ENCODE measurements at places on chromosomes 3 and 15.

DNA sequence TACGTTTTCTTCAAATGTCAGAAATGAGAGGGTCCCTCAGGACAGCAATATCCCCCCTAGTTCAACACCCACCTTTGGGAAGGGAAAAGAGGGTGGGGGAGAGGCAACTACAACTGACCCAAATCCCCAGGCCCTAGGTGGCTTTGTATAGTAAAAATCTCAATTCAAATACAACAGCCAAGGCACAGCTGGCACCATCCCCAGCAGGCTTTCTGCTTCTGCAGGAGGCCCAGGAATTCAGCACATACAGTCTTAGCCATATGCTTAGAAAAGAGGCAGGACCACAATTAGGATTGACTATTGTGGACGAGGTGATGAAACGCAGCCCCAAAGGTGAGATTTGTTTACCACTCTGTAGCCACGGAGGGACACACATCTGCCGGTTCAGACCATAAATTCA, 15.8 kb downstream of the NR2E3 start:
- DNase-seq, result no peak

DNA sequence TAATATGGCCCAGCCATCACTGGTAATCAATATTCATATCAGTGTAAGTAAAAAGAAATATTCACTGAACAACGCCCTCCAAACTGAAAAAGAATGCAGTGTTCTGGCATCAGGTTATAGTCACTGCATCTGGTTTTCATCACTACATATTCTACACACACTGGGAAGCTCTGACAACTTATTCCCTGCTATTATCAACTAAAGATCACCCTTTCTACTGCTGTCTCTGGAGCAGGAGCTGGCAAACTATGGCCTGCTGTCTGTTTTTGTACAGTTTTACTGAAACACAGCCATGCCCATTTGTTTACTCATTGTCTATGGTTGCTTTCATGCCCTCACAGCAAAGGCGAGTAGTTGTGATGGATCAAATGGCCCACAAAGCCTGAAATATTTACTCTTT, 35.3 kb downstream of the TUBGCP4 start:
- DNase-seq, result no peak

- DNase-seq, result no peak
Measured at GRCh38 chr3:134846911-134847317, 51.9 kb downstream of the EPHB1 start.

DNA sequence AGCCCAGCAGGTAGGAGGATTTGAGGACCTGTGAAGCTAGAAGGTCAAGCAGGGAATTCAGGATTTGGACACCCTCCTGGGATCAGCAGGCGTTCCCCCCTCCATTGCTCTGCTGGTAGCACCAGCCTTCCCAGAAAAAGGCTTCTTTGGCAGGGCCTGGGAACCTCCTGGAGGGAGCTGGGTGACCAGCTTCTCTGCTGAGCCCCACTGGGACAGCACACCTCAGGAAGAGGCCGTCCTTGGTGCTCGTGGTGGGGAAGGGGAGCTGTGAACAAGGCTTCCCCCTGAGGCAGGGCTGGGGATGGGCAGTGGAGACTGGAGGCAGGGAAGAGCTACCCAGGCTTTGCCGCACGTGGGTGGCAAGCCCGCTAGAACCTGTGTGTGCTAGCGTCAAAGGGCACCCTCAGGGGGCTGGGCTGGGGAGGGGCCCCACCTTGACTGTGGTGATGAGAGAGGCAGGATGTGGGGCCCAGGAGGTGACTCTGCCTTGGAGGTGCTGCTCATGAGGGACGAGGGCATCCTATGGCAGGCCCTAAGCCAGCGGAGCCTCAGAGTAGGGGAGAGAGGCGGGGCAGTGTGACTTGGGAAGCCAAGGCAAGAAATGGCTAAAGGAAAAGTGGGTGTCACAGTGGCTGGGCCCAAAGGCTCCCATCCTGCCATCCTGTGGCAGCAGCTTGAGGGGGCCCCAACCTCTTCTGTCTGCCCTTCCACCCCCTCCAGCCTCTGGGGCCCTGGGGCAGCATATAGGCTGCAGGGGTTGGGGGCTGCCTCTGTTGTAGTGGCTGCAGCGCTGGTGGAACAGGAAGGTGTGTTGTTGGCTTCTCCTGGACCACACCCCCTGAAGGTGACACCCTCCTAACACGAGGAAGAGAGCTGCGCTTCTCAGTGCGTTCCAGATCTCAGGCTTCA, 20.7 kb downstream of the KLF13 start:
- no peak for DNase-seq

- DNase-seq, result no peak
Measured at GRCh38 chr3:14922863-14923262, 24.5 kb upstream of the NR2C2 start.

- peak; percentile 13 for DNase-seq
Measured at GRCh38 chr15:37019479-37020433, 80.6 kb downstream of the MEIS2 start.

- DNase-seq, result no peak
Measured at GRCh38 chr3:37905987-37906674, 44.5 kb downstream of the CTDSPL start.

DNA sequence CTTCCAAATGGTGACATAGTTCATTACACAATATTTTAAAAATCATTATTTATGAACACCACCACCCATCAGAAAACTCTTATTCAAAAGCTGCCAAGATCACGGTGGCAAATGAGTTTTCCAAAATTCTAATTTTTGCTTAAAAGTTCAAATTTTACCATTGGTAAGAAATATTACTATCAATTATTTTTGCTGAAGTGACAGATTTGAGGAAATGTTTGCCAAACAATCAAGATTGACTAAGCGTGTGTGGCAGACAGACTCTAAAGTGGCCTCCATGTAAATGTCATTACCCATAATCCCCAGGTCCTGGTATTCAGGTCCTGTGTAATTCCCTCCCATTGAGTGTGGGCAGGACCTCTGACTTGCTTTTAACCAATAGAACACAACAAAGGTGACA, 35.0 kb downstream of the ZNF280D start:
- no peak for DNase-seq

DNA sequence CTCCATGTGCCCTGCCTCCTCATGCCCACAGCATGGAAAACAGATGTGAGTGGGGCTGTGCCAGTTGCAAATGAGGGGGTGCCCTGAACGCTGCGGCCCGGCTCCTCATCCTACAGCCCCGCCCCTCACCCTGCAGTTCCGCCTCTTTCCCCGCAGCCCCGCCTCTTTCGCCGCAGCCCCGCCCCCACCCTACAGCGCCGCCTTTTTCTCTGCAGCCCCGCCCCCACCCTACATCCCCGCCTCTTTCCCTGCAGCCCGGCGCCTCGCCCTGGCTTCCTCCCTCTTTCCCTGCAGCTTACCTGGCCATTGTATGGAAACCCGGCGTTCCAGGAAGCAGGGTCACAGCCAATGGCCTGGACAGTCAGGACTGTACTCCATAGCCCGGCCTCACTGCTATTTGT, 284.9 kb downstream of the TLE3 start:
- DNase-seq, result no peak

GRCh38 chr3:4734454-4734853, 241.3 kb downstream of the ITPR1 start:
- DNase-seq, result peak; percentile 4

- DNase-seq, result no peak
Measured at GRCh38 chr3:122929188-122930062, 98.1 kb downstream of the SEMA5B start.

DNA sequence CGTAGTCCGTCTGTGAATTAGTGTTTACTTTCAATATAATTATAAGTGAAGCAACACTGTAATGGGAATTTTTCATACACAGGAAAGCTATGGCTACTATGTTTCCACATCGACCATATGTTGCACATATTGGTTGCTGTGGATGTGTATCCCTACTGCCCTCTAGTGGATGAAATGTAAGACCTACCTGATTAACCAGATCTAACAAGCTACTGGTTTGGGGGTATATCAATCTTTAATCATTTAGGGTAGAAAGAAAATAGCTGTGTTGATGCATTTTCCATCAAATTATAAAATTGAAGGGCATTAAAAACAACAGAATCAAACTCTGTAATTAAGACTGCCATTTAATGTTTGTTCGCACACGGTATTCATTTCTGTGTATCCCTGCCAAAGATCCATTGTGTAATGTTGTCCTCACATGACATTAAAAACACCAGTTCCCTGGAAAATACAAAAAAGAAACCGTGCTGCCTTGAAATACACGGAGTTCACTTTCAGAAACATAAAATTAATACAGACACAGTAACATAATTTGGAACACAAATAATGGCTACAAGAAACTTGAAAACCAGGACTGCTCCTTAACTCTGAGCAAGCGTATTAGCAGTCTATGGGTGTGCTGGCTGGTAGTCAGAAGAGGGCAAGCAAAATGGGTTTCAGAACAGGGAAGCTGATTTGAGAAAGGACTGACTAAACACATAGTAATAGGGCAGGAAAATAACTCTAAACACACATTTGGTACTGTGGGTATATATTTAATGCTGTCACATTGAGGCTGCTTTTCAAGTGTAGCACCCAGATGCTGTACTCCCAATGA, 125.1 kb downstream of the TIGIT start:
- DNase-seq, result peak; percentile 56

DNA sequence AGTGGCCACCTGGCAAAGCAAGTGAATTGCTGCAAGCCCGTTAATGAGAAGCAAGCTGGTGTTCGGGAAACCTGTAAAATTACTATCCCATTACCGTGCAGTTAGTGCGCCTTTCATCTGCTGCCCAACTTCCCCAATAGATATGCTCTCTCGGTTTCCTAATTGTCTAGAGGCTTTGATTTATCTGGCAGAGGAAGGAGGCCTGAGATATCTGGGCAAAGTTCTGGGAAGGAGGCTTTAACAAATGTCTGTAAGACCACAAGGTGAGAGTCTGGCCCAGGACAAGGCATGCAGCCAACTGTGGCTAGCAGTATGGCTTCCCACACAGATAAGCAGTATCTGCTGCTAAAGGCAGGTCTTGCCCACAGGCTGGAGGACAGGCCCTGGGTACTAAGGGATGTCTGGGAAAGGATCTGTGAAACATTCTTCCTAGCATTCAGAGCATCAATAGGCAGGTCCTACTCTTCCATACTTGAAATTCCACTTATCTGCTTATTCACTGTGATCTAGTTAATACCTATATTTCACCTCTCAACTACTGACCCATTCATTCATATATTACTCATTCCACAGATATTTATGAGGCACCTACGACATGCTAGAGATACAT, 130.0 kb upstream of the SLC2A2 start:
- no peak for DNase-seq

GRCh38 chr3:177209509-177209908, 12.2 kb upstream of the TBL1XR1 start:
- no peak for DNase-seq

- no peak for DNase-seq
Measured at GRCh38 chr3:53597136-53597915, 102.9 kb downstream of the CACNA1D start.

GRCh38 chr15:52328680-52329079, 33.1 kb upstream of the MYO5C start:
- no peak for DNase-seq

GRCh38 chr3:4063916-4064574, 239.1 kb upstream of the SETMAR start:
- DNase-seq, result no peak

- DNase-seq, result no peak
Measured at GRCh38 chr15:85755942-85756341, 38.8 kb downstream of the KLHL25 start.

- DNase-seq, result no peak
Measured at GRCh38 chr15:83854321-83854720, 200.4 kb downstream of the ADAMTSL3 start.

DNA sequence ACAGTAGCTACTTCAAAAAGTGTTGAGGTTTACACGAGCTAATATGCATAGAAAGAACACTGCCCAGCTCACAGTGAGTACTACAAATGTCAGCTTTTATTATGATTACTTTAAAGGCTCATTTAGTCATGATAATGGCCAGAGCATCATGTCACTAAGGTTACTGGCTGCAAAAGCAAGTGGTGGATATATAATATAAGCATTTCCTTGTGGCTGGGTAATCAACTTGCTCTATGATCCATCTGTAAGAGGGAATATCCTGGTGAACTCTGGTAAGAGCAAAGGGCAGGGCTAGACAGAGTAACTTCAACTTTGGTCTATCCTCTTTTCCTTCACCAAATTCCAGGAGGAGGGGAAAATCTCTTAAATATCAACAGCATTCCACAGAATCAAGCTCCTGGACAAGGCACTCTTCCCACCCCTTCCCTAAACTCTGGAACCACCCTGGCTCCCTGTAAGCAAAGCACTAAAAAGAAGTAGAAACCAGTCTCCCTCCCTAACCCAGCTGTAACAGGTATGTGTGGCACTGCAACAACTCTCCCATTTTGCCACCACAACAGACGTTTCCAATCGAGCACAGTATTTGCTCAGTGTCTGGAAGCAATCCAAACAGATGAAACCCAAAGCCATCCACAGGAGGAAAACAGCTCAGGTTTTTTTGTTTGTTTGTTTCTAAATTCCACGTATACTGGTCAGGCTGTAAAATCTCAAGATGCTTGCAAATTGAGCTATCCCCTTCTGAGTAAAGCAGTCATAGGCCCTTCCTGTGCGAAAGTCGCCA, 13.4 kb downstream of the B4GALT4 start:
- no peak for DNase-seq

DNA sequence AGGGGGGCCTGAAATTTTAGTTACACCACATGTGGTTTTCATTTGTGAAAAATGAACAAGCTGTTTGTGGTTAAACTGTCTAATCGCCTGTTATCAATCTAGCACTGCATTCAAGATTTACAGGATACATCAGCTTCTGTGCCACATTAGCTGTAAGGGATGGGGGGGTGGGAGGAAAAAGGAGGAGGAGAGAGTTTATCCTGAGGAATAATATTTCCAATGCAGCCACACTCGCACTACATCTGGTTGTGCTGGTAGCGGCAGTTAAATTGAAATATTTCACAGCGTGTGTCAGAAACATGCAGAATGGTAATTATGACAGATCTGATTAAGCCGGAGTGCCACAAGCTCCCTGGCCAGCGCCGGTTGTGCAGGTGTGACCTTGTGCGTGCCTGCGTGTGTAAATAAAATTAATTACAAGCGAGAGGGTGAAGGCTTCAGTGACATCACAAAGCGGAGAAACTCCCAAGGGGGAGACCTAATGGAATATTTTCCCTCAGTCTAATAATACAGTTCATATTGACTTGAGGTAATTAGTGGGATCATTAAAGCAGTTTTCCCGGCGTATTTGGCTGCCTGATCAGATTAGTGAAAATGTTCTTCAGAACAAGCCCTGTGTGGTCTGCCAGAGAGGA, 55.5 kb downstream of the SATB1 start:
- DNase-seq, result peak; percentile 8

DNA sequence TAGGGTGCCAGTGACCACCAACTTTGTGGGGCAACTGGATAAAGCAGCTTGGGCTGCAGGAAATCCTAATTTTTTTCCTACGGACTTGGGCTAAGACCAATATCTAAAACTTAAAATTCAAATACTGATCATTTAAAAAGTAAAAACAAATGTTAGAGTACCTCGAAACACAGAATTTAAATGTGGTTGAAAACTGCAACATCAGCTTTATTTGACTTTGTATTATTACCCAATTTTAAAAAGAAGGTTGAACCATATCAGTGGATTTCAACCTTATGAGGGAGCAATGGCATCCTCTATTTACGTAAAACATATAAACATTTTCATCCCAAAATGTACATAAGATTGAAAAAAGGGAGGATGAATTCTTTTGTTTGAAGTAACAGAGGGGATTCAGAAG, 26.2 kb downstream of the CFAP20DC start:
- no peak for DNase-seq
